Stimulated activated CD4-positive, alpha-beta T cell treated with anti-CD3 and anti-CD28 coated beads, Interleukin-15, amount 100 ng/mL, for 24 hours (primary cell): ENCODE measurements at places on chromosomes 3 and 15.

DNA sequence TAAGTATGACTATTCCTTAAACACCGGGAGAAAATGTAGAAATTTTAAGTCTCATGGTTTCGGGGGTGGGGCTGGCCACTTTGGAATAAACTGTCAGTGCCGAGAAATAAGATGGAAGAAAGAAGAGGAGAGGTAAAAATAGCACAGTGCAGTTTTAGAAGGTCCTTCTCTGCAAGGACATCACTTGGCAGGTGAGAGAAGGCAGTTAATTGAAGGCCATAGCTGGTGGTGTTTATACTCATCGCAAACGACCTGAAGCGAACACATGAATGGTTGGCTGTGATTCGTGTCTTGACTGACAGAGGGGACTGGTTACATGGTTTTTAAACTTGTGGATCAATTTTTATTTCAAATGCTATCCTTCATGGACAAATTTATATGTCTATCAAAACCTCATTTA is 54.9 kb upstream of the SENP5 start:
- no peak for DNase-seq

DNA sequence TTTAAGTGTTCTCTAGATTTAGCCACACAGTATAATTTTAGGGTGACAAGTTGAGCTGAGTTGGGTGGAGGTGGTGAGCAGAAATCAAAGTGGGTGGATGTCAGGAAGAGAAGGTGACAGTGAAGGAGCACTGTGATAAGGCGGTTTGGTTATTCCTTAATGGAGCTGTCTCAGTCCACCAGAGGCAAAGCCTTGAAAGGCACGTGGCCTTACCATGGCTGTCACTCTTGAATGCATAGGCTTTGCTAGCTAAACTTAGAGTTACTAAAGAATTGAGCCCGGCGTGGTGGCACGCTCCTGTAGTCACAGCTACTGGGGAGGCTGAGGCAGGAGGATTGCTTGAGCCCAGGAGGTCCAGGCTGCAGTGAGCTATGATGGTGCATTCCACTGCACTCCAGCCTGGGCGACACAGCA is 560 bp upstream of the TTLL13 start:
- DNase-seq: no peak

GRCh38 chr3:100563228-100563627 is 46.2 kb upstream of the ADGRG7 start:
- DNase-seq: no peak

DNA sequence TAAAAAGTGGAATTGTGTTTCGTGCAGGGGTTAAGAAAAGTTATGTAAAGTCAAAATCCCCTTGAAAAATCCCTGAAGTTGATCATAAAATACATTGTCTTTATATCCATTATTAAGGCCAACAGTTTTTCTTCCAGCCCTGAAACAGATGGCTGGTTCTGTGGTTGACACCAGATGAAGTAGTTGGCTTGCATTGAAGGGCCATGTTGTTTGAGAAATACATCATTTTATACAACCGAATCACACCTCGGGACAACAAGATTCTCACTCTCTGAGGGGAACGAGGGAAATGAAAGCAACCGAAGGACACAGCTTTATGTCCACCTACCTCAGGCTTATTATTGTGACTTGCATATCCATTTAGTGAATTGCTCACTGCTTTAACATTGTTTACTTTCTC is 126.0 kb upstream of the MITF start:
- no peak for DNase-seq

GRCh38 chr3:107456501-107456900 is 66.3 kb upstream of the BBX start:
- DNase-seq: no peak

GRCh38 chr15:70196372-70197316 is 98.9 kb upstream of the TLE3 start:
- DNase-seq: peak; percentile 61

DNA sequence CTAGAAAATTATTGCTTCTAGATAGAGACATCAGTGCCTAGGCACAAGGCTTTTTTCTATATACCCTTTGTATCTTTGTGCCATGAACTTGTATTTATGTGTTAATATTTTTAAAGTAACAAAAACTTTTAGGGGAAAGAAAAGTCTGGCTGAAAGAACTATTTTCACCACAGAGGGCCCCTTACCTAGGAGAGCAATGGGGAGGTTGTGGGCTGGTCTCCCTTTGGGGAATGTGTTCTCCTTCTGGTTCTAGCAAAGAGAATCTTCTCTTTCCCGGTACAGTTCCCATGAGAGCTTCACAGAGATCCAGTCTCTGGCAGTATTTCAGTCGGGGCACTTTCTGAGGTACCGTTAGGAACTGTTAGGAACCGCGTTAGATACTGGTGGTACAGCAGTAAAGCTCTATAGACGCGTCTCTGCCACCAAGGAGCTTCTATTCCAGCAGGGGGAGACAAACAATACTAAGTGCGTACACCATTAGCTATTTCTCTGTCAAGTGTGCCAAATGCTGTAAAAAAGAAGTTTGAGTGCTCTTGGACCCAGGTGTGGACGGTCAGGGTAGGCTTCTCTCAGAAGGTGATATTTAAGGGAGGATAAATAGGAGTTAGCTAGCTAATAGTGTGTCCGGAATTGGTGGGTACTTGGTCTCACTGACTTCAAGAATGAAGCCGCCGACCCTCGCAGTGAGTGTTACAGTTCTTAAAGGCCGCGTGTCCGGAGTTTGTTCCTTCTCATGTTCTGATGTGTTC is 4.6 kb upstream of the EPB42 start:
- peak; percentile 54 for DNase-seq

DNA sequence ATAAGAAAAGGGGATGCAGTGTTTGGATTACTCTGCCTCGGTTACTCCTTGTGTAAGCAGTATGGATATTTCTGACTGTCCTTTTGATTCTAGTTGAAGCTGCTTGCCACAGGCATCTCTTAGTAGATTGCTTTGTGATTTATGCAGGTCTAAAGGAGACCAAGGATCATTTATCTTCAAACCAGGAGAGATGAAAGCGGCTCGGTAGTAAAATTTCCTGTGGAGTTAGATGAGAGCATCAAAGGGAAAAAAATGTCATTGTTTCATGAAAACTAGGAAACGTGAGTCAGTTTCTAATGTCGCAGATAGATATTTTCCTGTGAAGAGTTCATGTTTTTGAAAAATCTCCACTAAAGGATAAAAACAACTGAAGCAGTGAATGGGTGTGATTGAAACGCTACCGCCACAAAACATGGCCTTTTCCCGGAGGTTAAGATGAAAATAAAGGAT is 254.0 kb upstream of the TBL1XR1 start:
- DNase-seq: no peak

- DNase-seq: no peak
These were observed 573 bp downstream of the MME start for GRCh38 chr3:155080692-155081091.

DNA sequence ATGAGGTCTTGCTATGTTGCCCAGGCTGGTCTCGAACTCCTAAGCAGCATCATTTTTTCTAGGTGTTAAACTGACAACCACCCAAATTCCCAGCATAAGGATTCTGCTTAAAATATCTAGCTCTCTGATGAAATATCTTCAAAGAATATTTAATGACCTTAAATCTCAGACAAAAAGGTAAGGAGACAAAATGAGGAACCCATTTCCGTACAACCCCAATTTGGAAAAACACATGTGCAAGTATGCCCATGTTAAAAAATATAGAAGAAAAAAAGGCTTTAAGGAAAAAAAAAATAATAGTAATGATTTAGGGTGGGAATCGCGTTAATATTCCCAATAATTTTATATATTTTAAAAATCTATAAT is 1.4 kb upstream of the SACM1L start:
- DNase-seq: no peak

GRCh38 chr3:186284661-186285060 is 77.4 kb downstream of the DGKG start:
- DNase-seq: no peak

DNA sequence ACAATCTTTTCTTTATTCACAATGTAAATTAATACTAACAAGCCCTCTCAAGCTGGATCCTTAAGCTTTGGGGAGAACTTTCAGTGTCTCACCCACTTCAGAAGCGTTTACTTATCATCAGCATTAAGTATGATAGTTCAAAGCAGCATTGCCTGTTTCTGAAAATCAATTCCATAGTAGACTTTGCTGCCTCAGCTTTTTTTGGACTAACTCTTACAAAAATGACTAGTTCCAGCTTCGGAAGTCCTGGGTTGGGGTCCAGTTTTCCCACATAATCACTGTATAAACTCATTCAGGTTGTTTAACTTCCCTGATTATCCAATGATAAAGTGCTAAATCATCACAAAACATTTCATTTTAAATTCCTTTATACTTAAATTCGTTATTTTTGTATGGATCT is 114.4 kb downstream of the NR2F2 start:
- DNase-seq: no peak
